Gastroesophageal sphincter (tissue), 4 donors: ENCODE measurements at places on chromosomes 7 and 10. TPM values are rescaled to one million over a fixed set of nuclear protein-coding genes. Genes with fewer than 3 reads are reported as not detected.
A peak's percentile ranks its signal among the peaks of the same experiment; 100 is the strongest.

PSPH gene
- total RNA-seq = 13.5 TPM

SPDYE8 gene
- not detected for total RNA-seq

SPDYE1 gene
- not detected for total RNA-seq

FOXL3 gene
- not detected for total RNA-seq

DNA sequence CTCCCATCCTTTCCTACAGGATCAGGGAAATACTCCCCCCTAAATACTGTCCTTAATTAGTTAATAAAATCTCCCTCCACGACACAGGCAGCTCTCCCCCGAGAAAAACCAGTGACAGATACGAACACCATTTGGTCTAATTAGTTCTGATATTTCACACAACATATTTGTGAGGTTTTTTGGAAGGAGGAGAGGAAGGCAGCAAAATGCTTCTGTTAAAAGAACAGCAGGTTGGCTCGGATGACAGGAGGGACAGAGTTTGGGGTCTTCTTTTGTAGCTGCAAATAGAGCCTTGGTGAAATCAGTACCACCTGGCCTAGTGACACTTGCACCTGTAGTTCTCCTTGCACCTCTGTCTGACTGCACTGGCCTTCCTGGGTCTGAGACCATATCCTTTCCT is 507.0 kb downstream of the PLXNA4 start:
- ATAC-seq = no peak

DNA sequence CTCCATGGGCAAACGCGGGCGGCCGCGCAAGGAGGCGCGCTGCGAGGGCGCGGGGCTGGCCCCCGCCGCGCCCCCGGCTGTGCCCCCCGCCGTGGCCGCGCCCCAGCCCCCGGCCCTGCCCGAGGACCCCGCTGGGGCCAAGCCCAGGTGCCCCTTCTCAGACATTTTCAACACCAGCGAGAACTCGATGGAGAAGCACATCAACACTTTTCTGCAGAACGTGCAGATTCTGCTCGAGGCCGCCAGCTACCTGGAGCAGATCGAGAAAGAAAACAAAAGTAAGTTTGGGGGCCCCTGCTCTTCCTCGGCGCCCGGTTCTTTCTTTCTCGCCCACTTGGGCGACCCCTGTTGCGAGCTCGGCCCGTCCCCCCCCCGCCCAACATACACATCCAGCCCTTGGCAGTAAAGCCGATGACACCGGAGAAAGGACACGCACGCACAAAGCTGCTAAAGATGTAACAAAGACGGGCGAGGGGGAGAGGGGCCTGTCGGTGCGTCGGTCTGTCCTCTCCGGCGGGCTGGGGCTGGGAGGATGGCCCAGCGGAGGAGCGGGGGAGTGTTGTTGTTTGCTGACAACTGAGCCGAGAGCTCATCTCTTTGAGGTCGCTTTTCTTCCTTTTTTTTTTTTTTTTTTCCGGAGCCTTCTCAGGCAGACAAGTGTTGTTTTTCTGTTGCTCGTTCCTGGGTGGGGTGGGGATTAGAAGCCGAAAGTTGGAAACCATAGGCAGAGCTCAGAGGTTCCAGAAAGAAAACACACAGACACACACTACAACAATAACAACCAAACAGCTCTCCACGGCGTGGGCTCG is 604 bp downstream of the MXI1 start:
- ATAC-seq = no peak

PRRT4 gene
- 0.85 TPM for total RNA-seq

STAM gene
- 19.5 TPM for total RNA-seq

CFAP69 gene
- total RNA-seq = 11.5 TPM

DNA sequence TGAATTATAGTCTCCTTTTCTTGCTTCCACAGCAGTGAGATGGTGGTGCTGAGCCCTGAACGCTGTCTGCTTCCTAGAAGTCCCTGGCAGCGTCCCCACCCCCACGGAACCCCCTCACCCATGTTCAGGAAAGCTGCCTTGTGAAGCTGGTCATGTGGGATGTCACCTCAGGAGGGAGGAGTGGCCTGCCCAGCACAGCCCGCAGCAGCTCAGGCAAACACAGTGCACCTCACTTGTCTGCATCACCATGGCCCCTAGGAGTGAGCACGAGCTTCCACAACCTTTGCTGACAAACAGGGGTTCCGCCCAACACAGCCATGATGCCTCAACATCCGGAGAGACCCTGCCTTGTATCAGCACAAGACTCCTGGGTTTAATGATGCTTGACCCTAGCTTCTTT is 508.9 kb downstream of the RPS24 start:
- ATAC-seq = no peak

DNA sequence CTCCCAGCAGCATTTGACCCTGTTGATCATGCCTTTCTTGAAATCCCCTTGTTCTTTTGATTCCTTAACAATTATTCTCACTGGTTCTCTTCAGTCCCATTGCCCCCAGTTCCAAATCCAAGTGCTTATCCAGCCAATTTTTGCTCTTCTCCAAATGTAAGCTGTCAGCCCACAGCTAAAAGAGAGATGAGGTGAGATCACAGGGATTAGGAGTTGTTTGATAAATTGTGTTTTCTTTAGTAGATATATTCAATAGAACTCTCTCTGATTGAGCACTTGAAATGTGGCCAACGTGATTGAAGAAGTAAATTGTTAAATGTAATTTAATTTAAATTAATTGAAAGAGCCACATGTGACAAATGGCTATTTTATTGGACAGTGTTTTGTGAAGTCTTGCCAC is 76.6 kb upstream of the NME8 start:
- ATAC-seq = no peak

DNA sequence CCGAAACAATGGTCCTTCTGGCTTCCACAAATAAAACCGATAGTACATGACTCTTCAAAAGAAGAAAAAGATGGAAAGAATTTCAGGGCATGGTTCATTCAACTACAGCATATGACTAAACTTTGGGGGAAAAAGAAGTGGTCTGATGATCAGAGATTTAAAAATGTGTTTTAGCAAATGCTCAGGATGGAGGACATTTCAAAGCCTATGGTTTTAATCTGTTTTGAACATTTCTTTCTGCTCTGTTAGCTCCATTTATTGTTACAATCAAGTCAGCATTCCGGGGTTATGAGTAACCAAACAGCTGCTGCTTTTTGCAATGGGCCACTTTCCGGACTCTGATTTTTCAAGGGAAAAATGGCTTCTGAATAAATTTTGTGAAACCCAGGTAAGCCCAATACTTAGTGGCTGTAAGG is 142.4 kb downstream of the CUBN start:
- peak; percentile 46 for ATAC-seq

GRCh38 chr10:77932016-77932715 is 5.6 kb upstream of the DLG5 start:
- no peak for ATAC-seq

DNA sequence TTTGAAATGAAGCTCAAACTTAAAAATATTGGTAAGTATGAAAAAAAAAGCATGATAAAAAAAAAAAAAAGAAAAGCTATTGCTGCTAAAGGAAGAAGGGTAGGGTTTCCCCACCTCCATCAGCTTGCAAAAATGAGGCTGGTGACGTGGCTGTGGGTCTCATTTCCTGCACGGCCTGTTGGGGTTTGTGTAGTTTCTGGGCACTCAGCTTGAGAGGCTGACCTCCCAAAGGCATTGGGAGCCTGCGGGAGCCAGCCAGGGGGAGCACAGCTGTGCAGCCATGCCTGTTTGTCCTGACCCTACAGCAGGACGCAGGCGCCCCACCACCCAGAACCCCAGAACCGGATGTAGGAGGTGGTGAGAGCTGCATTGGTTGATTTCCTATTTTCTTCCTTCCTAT is 48.8 kb upstream of the CARD11 start:
- ATAC-seq = no peak

- ATAC-seq = no peak
Measured at GRCh38 chr10:31381766-31382316, 62.8 kb downstream of the ZEB1 start.

- ATAC-seq = no peak
Measured at GRCh38 chr10:77016278-77016815, 621.3 kb downstream of the KCNMA1 start.

CALCR gene
- total RNA-seq = not detected

GRCh38 chr7:30048582-30048981 is 20.4 kb downstream of the PLEKHA8 start:
- ATAC-seq = no peak

SEPTIN7 gene
- total RNA-seq = 346 TPM

DNA sequence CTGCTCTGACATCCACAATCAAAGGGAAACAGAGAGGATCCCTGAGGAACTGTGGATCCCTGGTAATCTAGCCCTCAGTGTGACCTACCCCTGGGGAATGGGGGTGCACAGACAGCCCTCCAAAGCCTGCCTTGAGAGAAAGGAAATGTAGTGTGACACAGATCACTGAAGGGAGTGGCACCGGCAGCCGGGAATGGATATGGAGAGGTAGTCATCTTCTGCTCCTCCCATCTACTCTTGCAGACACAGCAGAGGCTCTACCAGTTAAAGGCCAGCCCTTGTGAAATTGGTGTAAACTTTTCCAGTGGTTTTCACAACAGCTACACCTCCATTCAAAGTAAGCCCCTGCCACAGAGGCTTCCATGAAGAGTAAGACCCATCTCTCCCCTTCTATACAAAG is 144.4 kb downstream of the PCDH15 start:
- ATAC-seq = no peak

UPK3B gene
- total RNA-seq = not detected

- ATAC-seq = no peak
Measured at GRCh38 chr10:49322371-49323170, 23.6 kb downstream of the C10orf71 start.

GRCh38 chr10:48606530-48607355 is 1.9 kb upstream of the ARHGAP22 start:
- peak; percentile 74 for ATAC-seq
